ENCODE measurements at places on chromosomes 11 and 22.

DNA sequence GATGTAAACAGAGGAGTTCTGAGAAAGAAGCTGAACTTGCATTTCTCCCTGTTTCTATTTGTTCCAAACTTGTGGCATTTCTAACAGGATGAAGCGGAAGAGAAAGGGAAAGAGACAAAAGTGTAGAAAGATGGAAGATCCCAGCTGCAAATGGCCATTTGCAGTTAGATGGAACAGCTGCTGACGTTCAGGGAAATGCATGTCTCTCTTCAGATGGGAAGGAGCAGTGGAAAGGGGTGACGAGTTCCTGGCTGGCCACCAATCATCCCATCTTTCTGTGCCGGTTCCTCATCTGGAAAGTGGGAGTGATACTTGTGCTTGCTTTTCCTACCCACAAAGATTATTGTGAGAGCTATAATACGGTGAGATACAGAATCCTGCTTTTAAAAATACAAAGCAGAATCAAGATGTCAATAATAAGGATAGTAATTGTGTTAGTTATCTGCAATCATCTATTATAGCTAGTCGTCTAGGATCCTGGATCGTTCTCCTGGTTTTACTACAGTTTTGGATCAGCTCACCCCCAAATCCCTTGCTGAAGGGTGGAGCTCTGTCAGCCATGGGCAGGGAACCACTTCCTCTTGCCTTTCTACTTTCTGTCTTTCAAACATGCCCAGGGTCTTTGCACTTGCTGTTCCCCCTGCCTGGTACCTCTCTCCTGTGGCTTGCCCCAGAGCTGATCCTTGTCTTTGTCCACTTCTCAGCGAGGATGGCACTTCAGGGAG lies 1.2 kb upstream of the TIMP3 start:
- DNase-seq = no peak

DNA sequence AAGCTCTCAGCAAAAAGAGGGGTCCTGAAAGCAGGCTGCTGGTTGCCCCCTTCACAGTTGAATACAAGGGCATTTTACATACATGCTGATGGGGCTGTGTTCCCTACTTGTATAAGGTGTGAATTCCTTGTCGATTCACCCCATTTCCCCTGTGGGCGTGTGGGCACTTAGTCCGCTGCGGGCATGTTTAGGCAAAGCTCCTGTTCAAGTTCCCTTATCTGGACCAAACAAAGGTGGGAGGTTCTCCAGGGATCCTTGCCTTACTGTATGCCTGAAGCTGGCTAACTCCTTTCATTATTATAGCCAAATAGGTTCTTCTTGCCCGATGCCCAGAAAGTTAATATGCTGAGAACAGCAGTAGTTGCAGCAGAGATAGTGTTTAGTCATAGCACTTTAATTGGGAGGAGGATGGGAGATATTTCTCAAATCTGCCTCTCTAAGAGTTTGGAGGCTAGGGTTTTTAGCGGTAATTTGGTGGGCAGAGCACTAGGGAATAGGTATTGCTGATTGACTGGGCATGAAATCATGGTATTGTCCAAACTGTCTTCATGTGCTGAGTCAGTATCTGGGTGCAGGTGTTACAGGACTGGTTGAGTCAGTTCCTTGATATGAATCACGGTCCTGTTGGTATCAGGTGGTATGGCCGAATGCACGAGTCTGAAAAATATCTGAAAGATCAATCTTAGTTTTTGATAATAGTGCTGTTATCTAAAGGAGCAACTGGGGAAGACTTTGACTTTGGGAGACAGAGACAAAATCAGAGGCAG lies 32.7 kb downstream of the METTL15 start:
- DNase-seq = no peak

GRCh38 chr22:44082801-44083200 lies 58.7 kb downstream of the PARVB start:
- DNase-seq = no peak

DNA sequence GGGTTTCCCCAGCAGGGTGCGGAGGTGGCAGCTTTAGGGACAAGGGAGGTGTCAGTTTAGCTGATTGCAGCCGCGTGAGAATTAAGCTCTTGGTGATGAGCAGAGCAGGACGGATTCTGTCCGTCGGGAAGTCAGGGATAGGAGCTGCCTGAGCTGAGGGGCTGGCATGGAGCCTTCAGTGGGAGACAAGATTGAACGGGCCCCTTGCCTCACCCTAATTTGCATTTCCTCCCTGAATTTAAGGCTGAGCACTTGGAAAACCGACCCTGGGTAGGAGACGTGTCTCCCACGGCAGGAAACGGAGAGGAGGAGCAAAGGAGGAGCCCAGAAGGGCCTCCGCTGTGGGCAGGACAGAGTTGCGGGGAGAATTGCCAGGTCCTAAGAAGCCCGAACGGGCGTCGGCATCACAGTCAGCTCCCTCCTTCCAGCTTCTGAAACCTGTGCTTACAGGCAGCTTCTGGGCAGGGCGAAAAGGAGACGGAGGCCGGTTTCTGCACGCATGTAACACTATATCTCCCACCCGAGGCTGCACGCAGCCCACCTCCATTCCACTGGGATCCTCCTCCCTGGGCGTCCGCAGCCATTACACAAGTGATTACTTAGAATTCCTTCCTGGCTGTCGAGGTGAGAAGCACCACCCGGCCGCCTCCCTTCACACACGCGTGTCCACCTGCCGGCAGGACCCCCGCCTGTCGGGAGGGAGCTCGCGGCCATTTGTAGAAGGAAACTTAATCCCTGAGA lies 345.8 kb downstream of the BRD1 start:
- DNase-seq = no peak

All from NCI-H1436 treated with DMSO at 0.1 percent for 48 hours (cell line).